ENCODE measurements at places on chromosomes 12 and 14. TPM values are rescaled to one million over a fixed set of nuclear protein-coding genes. Genes with fewer than 3 reads are reported as not detected.

Gene NEUROD4
- not detected for total RNA-seq

Gene CCDC196
- not detected for total RNA-seq

Gene IL22
- not detected for total RNA-seq

Gene DDN
- total RNA-seq: 0.16 TPM

Gene CMKLR1
- 17.4 TPM for total RNA-seq

Gene GLT1D1
- total RNA-seq: not detected

Gene LRCOL1
- not detected for total RNA-seq
